Osteoblast (primary cell): ENCODE measurements at places on chromosomes 4 and X. TPM values are rescaled to one million over a fixed set of nuclear protein-coding genes. Genes with fewer than 3 reads are reported as not detected.

The GAGE12F gene
- not detected in 2 replicates for total RNA-seq

GRCh38 chrX:139429913-139430312 lies 100.6 kb upstream of the F9 start:
- DNase-seq = no peak

GRCh38 chrX:149283853-149284252 lies 221.3 kb downstream of the IDS start:
- DNase-seq = no peak

DNA sequence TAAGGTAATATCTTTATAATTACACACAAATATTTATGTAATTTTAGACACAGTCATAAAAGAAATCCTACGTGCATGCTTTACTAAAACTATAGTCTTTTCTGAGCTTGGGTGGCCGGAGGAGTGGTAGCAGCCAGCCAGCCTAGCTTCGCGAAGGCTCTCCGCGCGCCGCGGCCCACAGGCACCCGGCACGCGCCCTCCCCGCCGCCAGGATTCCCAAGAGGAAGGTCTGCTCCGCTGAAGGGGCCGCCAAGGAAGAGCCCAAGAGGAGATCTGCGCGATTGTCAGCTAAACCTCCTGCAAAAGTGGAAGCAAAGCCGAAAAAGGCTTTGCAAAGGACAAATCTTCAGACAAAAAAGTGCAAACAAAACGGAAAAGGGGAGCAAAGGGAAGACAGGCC lies 8.7 kb upstream of the PJA1 start:
- DNase-seq = no peak

DNA sequence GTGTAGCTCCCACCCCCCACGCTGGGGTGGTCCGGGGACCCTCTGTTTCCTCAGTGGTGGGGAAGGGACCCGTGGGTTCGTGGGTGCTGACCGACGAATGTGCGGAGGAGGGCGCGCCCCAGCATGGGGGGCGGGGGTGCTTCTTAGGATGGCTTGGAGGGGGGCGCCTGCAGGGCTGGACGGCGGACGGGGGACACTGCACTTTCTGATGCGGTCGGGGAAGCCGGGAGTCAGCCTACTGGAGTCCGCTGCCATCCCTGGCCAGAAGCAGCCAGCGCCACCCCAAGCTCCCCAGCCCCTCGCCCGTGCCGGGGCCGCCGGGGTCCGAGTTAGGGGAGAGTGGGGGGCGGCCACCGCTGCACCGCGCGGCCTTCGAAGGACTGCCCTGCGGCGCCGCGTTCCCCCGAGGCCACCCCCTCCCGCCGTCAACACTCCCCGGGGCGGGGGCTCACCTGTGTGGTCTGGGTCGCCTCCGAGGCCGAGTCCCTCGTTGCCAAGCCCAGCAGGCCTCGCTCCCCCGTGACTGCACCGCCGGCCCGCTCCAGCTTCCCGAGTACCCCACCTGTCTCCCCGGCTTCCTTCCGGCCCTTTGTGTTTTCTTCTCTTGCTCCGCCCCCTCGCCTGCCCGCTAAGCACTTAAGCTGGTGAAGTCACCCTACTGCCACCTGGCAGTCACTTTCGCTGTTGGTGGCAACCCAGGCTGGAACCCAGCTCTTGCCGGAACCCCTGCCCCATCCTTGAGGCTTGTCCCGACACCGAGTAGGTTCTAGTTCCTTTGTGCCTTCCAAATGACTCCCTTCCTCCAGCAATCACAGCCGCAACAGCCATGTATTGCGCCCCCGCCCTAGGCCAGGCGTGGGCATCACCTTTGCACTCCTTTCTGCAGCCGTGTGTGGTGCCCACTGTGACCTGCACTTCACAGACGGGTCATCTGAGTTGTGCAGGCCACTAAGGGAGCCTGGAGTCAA lies at the start of gene OCIAD2:
Gene OCIAD2 (minus strand): TSS at position 569 of the 968 bp plus-strand sequence. CDS start 2,225 bp downstream, outside the sequence.
- peak; percentile 65 for DNase-seq

DNA sequence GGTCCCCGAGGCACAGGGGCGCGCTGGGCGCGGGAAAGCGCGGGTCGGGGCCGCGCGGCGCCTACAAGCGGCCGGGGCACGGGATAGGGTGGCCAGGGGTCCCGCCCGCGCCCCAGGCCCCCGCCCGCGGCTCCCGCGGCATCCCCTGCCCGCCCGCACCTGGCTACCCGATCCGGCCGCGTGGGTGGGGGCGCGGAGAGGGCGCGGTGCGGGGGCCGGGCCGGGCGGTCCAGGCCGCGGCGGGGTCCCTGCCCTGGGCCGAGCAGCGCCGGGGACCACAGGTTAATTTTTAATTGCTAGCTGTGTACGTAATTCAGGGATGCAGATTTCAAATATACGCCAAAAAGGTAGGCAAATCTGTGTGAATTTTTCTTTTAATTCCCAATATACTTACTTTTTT lies 44.3 kb upstream of the FAM47C start:
- no peak for DNase-seq

The SSX2 gene
- total RNA-seq = not detected in 2 replicates

GRCh38 chr4:169117591-169118081 lies 107.6 kb upstream of the CBR4 start:
- DNase-seq = peak; percentile 80

GRCh38 chr4:74018771-74019170 lies 19.7 kb downstream of the CXCL3 start:
- DNase-seq = no peak

DNA sequence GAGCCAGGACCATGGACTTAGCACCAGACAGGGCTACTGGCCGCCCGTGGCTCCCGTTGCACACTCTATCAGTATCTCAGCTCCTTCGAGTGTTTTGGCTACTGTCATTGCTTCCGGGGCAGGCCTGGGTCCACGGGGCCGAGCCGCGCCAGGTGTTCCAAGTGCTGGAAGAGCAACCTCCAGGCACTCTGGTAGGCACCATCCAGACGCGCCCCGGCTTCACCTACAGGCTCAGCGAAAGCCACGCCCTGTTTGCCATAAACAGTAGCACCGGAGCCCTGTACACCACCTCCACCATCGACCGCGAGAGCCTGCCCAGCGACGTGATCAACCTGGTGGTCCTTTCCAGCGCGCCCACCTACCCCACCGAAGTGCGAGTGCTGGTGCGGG lies 1.6 kb downstream of the FAT4 start:
- DNase-seq = peak; percentile 68

DNA sequence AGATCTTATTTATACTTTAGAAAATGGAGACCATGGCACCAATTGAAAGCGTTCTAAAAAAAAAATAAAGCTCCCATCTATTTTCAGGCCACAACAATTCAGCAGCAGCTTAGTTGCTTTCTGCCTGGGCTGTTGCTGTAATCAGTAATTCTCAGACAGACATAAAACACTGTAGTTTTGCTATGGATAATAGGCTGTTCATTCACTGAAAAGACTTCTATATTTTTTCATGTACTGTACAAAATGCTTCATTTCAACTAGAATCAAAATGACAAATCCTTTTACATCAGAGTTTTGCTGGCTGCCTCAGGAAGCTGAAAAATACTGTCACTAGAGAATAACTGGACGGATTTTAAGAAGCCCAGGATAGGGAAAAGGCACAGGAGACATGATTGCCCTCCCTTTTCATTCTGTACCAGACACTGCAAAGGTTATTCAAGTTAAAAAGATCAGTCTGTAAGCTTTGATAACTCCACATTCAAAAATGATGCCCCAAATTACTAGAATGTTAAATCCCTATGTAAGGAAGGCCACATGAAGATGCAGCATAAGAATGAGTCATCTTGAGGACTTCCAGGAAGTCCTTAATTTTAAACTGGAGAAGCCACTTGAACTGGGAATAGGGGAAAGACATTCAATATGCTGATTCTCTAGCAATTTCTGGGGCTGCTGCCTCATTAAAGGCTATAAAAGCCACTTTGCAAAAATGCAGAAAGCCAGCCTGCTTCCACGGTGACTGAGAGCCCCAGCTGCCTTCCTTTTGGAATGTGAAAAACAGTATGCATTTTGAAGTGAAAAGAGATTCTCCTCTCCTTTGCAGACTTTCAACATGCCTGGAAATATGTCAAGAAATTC lies 403.2 kb upstream of the RASGEF1B start:
- DNase-seq = no peak
